ENCODE measurements at places on chromosomes 5 and 9. TPM values are rescaled to one million over a fixed set of nuclear protein-coding genes. Genes with fewer than 3 reads are reported as not detected.

- DNase-seq = peak; percentile 52
Measured at GRCh38 chr9:100437860-100438805, 11.2 kb downstream of the MSANTD3 start.

DNA sequence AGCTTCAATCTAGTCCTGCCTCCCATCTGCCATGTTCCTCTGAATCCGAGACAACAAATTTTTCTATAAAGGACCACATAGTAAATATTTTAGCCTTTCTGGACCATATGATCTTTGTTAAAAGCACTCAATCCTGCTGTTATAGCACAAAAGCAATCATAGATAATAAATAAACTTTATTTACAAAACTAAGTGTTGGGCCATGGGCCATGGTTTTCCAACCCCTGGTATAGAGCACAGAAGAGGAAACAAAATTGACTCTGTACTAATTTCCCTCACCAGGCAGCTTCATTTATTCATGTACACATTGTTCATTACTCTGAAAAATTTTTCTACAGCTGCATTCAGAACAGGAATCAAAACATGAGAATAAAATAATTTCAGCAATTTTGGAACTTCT is 288.9 kb downstream of the AGTPBP1 start:
- DNase-seq = no peak

MARCHF11 gene
- not detected for polyA plus RNA-seq

NKD2 gene
- polyA plus RNA-seq = not detected

- DNase-seq = no peak
Measured at GRCh38 chr5:37090781-37091180, 158.4 kb downstream of the CPLANE1 start.

Data from immature natural killer cell (primary cell).